EL (cell line): ENCODE measurements at places on chromosomes 2 and 18.

GRCh38 chr2:142938240-142938639, 60.8 kb downstream of the KYNU start:
- DNase-seq = no peak

- no peak for DNase-seq
Observed at GRCh38 chr18:36299015-36299414, 1.5 kb downstream of the FHOD3 start.

GRCh38 chr2:60302377-60303126, 250.9 kb downstream of the BCL11A start:
- no peak for DNase-seq

DNA sequence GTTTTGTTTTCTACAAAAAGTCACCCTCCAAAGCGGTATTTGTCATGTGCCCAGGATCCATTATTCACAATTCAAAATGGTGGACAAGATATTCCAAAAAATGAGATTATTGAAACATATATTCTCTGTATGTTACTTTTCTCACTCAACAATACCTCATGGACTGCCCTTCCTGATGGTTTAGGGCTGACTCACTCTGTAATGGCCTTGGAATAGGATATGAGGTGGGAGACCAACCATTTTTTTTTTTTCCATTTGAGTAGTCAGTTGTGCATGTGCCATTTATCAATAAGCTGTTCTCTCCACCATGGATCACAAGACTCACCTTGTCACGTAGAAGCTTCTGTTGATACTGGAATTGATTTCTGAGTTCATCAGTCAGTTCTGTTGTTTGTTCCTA, 64.5 kb downstream of the LYPD6 start:
- peak; percentile 40 for DNase-seq

DNA sequence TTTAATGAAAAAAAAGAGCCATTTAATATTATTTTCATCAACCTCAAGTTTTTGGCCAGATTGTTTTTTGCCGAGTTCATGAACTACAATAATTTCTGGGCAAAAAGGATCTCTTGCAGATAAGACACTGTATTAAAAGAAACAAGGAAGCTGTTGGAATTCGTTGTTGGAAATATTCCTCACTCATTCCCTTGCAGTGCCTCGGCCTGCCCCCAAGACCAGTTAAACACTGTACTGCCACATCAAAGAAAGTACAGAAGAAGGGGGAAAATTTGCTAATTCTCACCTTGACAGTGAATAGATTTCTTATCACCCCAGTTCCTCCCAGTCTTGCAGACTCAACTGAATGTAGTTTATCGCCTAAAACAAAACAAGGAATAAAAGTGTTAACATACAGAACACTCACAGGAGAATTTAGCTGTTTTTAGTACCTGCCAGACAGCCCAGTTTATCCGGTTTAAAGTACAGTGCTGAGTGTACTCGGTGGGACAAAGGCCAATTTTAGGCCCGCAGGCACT, 1.2 kb downstream of the IDH1 start:
- DNase-seq = no peak

DNA sequence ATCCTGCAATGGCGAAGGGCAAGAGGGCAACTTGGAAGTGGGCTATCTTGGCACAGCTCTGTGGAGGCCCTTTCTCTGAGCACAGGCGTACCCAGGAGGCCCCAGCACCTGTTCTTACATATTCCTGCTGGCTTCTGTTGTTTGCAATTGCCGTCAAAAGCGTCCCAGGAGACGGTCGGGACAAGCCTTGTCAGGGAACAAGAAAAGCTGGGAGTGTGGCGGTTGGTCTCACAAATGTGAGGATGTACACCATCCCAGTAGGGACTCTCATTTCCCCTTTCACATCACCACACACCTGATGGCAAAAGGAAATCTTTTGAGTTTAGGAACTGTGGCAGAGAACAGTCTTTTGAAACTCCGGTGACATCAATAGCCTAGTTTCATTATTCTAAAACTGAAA, 94.7 kb upstream of the EFEMP1 start:
- DNase-seq = no peak

- DNase-seq = peak; percentile 47
Observed at GRCh38 chr2:46177461-46178089, 119.6 kb upstream of the EPAS1 start.

DNA sequence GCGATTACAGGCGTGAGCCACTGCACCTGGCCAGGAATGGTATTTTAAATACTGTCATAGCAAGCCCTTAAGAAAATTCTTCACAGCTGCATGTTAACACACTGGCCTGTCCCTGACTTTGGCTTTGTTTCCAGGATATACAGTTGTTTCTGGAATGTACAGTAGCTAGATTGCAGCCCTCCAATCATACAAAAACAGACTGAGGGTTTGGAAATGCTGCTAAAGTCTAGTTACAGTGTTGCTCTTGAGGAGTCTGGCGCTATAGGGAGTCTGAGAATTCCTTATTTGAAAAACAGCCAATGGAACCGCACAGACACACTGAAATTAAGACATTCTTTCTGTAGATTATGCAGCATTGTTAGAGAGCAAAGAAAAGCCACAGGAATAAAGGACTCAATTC, 37.7 kb downstream of the STON1 start:
- no peak for DNase-seq

DNA sequence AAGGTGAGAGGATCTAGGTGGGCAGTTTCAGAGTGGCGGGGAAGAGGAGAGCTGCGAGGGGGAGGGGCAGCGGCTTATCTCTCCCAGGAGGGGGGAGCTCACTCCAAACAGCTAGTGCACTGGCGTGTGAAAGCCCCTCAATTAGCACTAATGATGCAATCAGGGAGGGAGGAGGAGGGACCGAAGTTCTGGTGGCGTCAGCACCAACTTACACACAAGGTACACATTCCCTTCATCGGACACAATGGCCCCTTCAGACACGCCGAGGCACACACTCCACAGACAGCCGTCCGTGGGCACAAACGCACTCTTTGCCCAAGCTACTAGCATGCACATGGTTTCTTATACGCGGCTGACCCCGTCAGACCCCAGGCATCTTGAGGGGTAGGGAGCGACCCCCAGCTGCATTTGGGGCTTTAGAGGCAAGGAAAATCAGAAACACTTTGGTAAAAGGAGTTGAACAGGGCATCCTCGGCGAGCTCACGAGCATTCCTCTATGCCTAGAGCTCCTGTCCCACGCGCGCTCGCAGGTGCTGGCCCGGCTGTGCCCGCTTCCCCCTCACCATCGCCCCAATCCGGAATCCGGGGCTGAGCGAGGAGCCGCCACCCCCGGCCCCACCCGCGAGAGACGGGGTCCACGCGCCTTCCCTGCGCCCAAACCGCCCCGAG, 868 bp upstream of the PKDCC start:
- DNase-seq = no peak

DNA sequence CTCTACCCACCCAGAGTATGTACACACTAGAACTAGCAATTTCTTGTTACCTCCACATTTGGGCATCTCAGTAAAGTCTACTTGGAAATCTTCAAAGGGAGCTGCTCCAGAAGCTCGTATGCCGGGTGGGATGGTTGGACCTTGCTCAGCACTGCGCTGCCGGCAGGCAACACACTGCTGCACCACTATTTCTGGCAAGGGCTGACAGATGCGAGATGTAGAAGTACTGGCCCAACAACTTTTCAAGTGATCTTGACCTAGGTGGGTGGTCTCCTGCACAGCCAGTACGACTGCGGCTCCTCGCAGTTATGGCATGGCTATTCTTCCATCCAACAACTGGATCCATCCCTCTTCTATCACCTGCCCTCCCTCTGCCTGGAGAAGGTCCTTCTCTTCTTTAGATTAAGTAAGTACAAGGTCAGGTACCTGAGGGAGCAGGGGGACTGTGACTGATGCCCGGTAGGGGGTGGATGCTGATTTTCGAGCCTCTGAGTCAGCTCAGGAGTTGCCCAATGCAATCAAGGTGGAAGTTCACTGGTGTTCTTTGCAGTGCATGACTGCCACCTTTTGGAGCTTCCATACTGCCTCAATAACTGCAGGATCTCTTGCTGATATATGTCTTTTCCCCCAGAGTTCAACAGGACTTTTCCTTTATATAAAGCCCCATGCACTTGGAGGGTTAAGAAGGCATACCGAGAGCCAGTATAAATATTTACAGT, 100.4 kb upstream of the SLC1A4 start:
- peak; percentile 29 for DNase-seq

- peak; percentile 20 for DNase-seq
Observed at GRCh38 chr2:220703279-220703678, 868.8 kb downstream of the EPHA4 start.

DNA sequence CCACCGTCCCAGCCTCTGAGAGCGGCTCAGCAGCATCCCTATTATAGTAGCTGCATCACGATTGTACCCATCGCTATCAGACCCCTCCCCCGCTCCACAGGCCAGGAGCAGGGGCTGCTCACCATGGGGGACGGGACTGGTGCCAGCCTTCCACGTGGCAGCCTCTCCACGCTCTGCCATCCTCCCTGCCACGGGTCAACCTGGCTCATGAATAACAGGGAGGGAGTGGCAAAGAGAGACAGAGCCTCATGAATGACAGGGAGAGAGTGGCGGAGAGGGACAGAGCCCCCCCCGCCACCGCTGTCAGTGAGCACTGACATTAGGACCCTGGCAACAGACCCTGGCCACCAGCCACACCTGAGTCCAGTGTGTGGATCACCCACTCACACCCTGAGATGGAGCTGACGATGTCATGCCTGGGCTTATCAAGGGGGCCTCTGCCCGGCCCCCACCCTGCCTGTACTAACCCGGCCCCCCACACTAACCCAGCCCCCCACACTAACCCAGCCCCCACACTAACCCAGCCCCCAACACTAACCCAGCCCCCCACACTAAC, 16.9 kb downstream of the CROCC2 start:
- no peak for DNase-seq

DNA sequence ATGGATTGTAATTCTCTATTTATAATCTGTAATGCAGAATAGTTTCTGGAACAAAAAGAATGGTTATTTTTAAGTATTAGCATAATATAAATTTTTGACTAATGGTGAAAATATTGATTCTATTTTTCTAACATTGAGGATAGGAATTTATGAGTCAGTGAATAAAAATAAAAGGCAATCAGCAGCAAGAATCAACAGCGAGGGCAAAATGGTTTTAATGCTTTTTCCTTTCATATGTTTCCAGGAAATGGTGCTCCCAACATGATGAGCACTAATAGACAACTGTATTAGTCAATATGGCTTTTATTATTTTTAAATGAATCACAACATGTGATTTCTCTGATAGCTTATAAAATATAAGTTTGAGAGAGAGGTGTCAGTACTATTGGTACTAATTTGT, 90.7 kb upstream of the TFPI start:
- DNase-seq = peak; percentile 61

- peak; percentile 23 for DNase-seq
Observed at GRCh38 chr2:195407783-195408182, 249.2 kb upstream of the SLC39A10 start.

DNA sequence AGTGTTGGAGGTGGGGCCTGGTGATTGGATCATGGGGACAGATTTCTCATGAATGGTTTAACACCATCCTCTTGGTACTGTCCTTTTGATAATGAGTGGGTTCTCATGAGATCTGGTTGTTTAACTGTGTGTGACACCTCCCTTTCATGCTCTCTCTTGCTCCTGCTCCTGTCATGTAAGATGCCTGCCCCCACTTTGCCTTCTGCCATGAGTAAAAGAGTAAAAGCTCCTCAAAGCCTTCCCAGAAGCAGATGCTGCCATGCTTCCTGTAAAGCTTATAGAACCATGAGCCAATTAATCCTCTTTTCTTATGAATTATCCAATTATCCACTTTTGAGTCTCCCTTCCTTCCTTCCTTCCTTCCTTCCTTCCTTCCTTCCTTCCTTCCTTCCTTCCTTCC, 317.7 kb downstream of the RDH14 start:
- no peak for DNase-seq

DNA sequence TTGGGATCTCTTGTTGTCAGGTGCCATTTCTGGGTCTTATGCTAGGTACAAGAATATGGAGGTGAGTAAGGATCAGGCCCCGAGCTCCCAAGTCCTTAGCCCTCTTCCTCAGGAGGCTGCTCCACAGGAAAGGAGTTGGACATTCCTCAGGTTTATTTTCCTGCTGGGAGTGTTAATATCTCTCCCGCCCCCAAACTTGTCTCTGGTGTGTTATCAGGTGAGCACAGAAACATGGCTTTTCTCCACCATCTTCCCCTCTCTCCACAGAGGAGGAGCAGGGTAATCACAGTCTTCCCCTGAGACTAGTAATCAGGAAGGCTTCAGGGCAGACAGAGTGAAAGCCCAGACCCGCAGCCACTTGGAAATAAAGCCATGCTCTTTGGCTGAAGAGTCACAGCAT, 73.3 kb upstream of the CAPN13 start:
- DNase-seq = no peak

GRCh38 chr2:8298783-8299182, 383.1 kb upstream of the ID2 start:
- no peak for DNase-seq

GRCh38 chr2:24597181-24597870, 106.3 kb downstream of the NCOA1 start:
- DNase-seq = no peak

DNA sequence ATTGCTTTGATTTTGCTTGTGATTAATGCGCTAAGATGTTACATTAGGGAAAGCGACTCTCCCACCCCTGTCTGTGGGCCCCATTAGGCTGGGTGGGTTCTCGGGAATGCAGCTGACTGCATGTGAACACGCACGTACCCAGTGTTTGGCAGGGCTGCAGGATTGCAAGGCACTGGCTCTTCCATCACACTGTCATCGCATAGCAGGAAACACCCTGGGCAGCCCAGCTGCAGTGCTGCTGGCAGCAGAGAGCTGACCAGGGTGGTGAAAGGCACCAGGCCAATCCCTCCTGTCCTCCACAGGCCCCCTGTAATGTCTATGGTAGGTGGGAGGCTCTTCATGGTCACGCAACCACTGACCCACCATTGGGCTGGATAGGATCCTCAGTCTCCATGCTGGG, 34.4 kb upstream of the FZD7 start:
- no peak for DNase-seq

DNA sequence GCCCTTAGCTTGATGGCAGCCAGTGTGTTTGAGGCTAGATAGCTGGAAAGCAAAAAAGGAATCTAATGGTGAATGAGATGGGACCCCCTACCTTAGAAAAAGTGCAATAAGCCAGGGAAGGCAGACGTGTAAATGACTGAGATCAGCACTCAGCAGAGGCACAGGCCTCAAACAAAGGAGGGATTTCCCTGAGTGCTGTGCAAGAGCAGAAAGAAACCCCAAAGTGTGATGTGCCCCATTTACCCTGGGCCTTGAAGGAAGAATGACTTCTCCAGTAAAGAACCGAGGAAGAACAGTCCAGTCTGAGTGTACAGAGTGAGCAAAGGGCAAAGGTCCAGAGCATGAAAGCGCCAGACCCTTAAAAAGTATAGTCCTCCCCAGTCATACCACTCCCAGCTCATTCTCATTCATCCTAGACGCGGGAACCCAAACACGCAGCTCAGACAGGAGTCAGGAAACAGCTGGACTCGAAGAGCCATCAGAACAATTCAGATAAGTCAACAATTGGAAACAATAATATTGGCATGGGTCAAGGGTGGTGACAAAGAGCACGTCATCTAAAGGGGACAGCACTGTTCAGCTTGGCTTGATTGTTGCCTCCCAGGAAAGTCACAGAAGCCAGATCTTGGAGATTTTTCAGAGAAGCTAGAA, 121.7 kb downstream of the INO80D start:
- DNase-seq = no peak

GRCh38 chr18:54043484-54044251, 180.8 kb downstream of the MBD2 start:
- no peak for DNase-seq

- DNase-seq = peak; percentile 95
Observed at GRCh38 chr2:159131914-159132281, 154.6 kb downstream of the WDSUB1 start.
